ENCODE measurements at places on chromosomes 1 and 21.

DNA sequence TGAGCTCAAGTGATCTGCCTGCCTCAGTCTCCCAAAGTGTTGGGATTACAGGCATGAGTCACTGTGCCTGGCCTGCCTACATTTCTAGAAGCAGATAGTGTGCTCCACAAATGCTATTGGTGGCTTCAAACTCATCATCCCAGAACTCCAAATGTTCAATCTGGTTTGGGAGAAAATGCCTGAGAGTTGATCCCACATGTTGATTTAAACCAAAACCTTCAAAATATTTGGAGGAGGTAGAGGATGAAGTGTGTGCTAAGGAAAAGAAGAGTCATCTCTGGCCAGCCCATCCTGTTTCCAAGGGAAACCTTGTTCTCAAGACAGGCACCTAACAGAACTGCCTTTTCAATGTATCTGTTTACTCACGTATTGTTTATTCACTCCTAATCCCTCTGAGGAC is 55.4 kb upstream of the GRHL3 start:
- no peak for DNase-seq

DNA sequence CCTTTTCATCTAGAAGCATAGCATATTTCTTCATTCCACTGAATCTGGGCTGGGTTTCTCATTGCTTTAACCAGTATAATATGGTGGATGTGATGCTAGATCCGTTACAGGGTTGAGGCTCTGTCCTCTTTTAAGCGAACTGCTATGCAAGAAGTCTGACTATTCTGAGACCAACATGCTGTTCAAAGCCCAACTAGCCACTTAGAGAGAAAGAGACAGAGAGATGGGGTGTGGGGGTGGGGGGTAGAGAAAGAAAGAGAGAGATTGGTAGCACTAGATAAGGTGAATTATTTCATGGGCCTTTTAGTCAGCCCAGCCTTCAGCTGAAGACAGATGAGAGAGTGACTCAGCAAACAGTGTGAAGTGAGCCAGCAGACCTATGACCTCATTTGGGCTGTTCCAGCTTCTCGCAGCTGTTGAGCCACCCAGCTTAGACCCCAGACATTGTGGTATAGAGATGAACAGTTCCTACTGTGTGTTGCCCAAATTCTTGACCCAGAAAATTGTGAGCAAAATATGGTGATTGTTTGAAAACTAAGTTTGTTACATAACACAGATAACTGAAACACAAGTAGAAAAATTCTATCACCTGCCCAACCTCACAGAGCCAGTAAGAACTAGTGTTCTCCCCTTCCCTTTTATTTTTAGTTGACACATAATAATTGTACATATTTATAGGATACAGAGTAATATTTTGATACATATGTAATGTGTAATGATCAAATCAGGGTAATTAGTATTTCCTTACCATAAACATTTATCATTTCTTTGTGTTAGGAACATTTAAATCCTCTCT is 40.7 kb upstream of the PRKACB start:
- DNase-seq = no peak

- DNase-seq = no peak
Observed at GRCh38 chr21:27104846-27105431, 138.1 kb upstream of the ADAMTS5 start.

DNA sequence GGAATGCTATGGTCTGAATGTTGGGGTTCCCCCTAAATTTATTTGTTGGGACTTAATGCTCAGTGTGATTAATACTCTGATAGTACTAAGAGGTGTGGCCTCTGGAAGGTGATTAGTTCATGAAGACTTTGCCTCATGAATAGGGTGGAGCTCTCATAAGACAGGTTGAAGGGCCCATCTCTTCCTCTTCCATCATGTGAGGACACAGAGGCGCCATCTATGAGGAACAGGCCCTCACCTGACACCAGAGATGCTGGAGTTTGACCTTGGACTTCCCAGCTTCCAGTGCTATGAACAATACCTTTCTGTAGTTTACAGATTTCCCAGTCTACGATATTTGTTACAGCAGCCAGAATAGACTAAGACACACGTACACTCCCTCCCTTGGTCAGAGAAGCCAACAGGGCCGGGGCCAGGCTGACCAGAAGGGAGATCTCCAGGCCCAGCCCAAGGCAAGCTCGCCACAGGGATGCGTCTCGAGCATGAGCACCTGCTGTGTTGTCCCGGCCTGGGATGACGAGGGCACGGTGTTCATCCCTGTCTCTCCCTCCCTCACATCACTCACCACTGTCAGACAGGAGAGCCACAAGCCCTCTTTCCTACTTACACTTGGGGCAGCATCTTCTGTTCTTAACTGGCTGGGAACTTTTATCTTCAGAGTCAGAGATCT is 4.7 kb upstream of the ABCG1 start:
- no peak for DNase-seq

DNA sequence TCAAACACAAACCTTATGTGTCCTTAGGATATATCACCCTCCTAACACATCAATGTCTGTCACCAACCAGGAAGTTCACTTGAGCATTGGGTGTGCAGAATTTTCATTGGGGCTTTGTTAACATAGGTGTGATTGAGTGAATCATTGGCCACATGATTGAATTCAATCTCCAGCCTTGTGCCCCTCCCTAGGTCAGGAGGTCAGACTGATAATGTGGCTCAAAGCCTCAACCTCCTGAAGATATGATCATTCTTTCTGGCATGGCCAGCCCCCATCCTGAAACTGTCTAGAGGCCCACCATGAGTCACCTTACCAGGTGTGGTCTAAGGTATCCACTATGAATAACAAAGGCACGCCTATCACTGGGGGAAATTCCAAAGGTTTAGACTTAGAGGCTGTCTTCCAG is 90.1 kb downstream of the PKN2 start:
- DNase-seq = no peak

DNA sequence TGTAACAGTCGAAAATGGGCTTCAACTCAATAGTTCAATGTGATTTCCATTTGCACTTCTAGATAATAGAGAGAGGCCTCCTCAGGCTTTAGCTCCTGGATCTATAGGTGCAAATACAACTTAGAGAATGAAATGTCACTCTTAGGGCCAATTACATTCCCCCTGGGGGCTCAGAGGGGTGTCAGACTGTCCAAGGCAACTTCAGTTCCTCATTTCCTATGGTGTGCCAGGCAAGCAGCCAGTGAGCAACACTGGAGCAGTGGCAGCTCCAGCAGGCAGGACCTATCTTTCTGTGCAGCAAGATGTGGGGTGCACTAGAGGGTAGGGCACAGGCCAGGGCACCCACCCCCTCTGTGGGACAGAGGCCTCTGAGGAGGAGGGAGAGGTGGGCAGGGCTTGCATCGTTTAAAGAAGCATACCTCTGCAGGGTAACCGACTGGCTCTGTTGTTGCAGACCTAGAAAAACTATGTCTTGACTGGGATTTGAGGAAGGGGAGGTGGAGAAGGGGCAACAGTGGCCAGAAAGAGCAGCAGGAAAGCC is 97.3 kb downstream of the SUSD4 start:
- no peak for DNase-seq

GRCh38 chr21:36384885-36385232 is 333 bp upstream of the CHAF1B start:
- no peak for DNase-seq

Data from SK-N-MC (cell line).